Stimulated activated naive CD8-positive, alpha-beta T cell treated with anti-CD3 and anti-CD28 coated beads, Interleukin-15, Interleukin-2, amounts not matched to agents 100 U/mL and 50 U/mL, for 24 hours (primary cell): ENCODE measurements at places on chromosomes 3 and 15.

GRCh38 chr15:99703603-99704443, 29.4 kb downstream of the LYSMD4 start:
- DNase-seq, result no peak

DNA sequence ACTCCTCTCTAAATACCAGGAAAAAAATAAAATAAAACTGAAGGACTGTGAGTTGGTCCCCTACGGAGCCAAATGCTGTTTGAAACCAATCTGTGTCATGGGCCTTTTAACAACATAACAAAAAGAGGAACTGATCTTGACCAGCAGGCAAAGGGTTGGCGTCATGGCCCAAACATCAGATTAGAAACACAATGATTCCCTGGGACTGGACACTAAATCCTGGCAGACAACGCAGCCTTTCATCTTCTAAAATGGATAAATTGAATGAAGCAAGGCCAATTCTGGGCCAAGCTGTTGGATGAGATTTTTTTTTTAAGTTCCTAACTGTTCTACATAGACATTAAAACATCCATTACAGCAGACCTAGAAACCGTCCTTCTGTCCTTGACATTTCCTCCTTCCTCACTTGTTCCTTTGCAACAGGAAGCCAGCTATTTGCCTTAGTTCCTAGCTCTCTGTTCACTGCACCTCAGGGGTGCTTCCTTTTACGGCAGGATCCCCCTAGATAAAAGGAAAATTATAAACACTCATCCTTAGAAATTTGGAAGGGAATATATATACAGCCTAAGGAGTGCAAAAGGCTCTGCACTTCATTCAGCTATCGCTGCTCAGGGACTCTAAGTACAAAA, 21.6 kb upstream of the TAFA4 start:
- DNase-seq, result no peak

GRCh38 chr15:59208613-59209249, 2.1 kb downstream of the LDHAL6B start:
- no peak for DNase-seq

GRCh38 chr15:63899193-63899592, 65.4 kb upstream of the HERC1 start:
- no peak for DNase-seq

DNA sequence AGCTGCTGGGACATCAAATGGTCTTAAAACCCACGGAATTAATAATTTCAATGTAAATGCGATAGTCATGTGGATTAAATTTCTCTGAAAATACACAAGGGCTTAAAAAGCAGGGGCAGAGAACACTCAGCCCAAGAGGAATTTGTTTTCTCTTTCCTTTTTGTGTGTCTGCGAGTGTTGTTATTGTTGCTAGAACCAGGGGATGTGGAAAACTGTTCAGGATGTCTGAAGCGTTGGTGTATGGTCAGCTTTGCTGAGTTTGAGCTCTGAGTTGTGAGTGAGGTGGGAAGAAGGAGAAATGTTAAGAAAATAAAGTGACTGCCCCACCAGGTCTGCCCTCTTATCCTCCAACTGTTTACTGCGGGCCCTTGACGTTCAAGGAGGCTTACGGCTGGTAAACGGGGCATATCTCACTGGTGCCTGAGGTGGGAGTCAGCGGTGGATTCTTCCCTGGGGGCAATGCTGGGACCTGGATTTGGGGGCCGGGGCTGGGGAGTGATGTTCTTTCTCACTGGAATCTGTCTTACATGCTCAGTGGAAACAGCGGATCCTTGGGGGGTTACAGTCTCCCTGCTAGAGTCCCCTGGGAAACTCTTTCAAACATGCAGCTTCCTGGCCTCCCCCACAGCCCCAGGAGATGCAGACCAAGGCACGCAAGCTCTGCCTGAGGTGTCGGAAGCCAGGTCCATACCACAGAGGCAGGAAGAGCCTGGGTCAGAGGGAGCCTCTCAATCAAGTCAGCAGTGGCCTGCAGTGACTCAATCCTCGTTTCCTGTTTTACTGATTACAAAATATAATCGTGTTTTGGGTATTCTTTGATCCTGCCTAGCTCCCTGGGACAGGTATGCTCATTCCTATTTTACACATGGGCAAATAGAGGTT, 41.8 kb downstream of the ITGA11 start:
- no peak for DNase-seq

GRCh38 chr15:79523266-79523665, 91.1 kb downstream of the MINAR1 start:
- no peak for DNase-seq

- DNase-seq, result no peak
Measured at GRCh38 chr3:192091831-192092230, 630.9 kb downstream of the PYDC2 start.

- peak; percentile 69 for DNase-seq
Measured at GRCh38 chr15:44726568-44727484, 9.5 kb upstream of the TRIM69 start.

- DNase-seq, result no peak
Measured at GRCh38 chr3:192409838-192410683, 317.3 kb downstream of the FGF12 start.

DNA sequence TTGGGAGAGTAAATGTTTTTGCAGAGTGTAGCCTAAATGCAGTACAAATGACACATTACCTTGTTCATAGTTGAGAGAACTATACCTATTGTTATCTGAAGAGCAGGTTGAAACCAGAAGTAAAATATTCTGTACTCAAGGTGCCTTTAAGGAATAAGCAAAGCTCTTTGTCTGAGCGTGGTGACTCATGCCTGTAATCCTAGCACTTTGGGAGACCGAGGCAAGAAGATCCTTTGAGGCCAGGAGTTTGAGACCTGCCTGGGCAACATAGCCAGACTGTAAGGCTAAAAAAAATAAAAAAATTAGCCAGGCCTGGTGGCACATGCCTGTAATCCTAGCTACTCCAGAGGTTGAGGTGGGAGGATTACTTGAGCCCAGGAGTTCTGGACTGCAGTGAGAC, 2.2 kb upstream of the RNF13 start:
- no peak for DNase-seq

DNA sequence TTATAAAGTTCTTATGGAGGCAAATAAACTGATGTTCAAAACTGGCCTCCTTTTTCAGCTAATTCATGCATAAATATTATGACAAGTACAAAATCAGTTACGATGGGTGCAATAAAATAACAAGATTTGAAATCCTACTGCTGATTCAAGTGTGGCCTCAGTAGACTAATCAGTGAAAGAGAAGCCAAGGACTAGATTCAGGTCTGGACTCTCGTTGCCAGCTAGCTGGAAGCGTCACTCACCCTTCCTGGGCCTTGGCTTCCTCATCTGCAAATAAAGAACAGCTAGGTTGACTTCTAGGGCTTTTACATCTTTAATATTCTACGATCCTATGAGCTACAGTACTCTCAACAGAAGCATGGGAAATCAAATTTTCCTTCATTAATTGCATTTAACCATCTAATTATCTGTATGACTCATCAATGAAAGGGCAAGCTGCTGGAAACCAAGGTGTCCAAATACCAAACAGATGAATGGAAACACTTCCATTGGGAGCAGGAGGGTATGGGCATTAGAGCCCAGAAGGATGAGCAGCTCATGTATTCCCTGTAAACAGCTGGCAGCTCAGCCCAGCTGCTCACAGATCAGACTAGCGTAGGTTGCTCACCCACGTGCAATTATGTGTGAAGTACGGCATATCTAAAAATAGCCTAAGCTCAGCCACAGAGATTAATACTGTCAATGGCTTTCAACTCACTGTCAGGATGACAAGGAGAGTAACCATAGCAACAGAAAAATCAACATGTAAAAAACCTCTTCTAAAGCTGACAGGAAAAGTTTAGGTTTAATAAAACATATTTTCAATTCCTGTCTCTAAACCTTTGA, 294.8 kb downstream of the PLCL2 start:
- no peak for DNase-seq

DNA sequence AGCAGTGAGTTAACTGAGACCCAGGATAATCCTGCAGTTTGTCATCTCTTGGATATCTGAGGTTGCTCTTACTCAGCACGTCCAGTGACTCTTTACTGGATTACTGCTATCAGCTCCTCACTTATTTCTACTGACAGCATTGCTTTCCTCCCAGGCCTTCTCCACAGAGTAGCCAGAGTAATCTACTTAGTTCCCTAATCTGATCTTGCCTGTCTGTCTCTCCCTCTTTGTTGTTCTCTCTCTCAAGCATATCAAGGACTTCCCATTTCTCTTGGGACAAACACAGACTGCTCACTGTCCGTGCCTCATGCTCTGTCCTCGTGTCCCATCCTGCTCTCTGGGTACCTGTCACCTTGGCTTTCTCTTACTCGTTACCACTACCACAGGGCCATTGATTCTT, 376.2 kb downstream of the FEZF2 start:
- DNase-seq, result no peak

DNA sequence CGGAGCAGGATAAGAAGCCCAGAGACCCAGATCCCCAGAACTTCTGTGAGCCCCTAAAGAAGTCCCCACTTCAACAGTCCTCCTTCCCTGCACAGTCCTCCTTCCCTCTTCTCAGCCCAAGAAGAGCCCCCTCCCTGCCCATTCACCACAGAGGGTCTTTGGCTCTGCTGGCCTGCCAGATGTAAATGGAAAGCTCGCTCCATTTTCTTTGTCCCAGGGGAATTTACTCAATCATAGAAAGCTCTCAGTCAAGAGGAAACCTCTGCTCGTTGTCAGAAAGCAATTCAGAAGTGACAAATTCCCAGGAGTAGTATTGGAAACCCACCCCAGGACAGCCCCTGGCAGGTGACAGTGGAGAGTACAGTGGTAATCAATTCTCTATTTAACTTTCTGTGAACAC, 105.5 kb upstream of the SMAD3 start:
- no peak for DNase-seq

DNA sequence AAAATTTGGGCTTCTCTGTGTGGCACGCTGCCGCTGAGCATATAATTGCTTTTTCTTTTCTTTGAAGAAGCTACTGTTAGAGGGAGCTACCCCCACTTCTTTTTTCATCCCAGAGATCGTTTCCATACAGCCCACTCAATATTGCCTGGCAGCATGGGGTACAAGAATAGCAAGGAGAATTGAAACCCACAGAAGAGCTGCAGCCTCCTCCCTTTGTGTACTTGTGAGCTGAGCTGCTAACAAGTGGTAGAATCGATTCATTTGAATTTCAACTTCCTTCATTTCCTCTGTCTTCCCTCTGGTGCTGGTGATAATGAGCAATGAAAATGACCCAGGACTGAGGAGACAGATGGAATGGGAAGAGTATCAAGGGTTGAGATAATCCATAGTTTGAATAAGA, 64.9 kb downstream of the LRRC3B start:
- DNase-seq, result no peak

DNA sequence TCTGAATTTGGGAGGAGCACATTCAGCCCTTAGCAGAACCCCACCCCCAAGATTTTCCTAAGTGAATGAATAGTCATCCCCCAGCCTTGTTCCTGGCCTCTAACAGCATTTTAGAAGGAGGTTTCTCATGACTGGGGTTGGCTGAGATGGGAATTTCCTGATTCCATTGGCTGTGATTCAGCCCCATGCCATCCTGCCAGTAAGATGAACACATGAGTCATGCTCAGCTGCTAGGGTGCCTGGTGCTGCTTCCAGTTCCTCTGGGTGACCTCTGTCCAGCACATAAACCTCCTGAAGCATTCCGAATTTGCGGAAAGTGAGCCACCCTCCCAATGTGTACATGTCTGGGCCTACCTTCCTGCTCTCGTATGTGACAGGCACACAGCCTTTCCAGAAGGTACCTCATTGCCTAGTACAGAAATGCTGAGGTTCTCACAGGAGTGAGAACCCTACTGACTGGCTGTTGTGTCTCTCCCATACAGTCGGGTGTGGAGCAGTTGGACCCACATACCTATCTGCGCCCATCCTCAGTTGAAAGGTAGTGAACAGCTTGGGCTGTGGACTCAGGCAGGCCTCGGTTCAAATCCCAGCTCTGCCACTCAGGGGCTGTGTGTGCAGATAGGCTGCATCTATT, 91.7 kb downstream of the APBA2 start:
- DNase-seq, result no peak

DNA sequence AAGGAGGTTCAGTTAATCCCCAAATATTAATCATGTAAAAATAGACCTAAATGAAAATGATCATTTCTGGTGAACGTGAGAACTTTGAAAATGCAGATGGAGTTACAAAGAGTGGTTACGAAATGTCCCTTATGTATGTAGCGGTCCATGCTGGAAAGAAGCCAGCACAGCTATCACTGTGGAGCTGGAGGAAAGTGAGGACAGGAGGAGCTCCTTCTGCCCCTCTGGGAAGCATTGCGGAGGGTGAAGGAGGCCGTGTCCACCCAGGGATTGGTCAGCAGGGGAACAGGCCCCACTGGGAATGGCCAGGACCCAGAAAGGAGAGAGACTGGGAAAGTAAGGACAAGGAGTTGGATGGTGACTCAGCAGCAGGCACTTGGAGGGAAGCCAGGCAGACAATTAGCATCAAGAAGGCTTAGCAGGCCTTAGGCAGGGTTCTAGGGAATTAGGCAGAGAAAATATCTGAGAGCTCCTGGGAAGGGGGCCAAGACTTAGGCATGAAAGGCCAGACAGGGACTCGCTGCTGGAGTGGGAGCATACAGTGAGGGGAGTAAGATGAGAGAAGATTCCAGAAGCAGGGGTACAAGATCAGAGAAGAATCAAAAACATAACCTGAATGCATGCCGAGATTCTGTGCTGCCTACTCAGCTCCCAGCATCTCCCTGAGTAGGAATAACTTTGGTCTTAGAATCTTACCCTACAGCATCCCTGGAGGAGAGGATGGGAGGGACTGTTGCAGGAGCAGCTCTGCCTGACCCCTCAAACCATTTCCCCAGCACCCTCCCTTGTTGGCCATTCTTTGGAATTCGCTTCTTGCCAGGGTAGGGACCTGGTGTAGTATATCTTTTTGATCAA, 171.0 kb upstream of the UMPS start:
- no peak for DNase-seq

GRCh38 chr3:194756791-194757325, 71.2 kb downstream of the FAM43A start:
- DNase-seq, result no peak

DNA sequence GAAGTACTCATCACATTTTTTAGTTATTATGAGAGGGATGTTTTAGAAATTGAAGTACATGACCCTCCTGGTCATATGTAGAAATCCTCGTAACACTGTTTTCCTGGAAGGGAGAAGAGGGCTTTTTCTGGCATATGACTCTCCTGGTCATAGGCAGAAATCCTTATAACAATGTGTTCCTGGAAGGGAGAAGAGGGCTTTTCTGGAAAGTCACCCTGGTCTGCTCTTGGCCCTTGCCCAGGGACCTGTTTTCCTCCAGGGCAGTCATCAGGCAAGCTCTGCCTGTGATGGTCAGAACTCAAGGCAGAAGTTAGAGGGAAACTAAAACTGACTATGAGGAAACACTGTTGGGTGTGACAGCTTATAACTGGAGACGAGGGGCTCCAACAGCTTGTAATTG, 27.7 kb downstream of the LAMP3 start:
- no peak for DNase-seq
